ENCODE measurements at places on chromosomes 12 and 14. TPM values are rescaled to one million over a fixed set of nuclear protein-coding genes. Genes with fewer than 3 reads are reported as not detected.

CISTR gene
- total RNA-seq = not detected

GALNT6 gene
- 11.0 TPM for total RNA-seq

CELA1 gene
- not detected for total RNA-seq

SRRM4 gene
- 1.1 TPM for total RNA-seq

GAS2L3 gene
- 15.8 TPM for total RNA-seq

GRCh38 chr12:130715998-130716968 lies at the start of gene RIMBP2:
TSS of gene RIMBP2 (minus strand) at chr12:130716299. CDS start at chr12:130479013, 237,286 bp downstream.
- DNase-seq = peak; percentile 83

DNA sequence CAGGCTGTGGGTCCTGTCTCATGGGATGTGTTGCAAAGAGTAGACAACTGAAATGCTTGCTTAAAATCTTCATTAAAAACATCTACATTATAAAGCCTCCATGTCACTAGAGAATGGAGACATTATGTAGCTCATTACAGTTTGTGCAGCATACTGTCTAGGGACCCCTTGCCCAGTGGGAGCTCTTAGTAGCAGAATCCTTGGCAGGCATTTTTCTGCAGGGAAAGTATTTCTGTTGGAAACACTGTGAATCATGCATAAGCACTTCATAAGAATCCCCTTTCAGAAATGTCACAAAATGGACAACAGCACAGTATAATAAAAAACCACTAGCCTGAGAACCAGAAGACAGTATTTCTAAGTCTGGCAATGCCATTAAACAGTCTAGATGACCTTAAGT lies 174.3 kb downstream of the MGAT4C start:
- no peak for DNase-seq

DNA sequence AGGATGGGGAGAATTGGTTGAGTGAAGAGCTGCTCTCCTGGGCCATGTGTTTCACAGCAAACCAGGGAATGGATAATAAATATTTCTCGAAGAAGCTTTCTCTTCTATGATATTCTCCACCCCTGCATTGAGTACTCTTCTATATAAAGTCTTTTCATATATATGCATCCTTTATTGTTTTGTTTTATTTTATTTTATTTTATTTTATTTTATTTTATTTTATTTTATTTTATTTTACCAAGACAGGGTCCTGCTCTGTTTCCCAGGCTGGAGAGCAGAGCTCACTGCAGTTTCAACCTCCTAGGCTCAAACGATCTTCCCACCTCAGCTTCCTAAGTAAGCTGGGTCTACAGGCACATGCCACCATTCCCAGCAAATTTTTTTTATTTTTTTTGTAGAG lies 85.8 kb downstream of the SCN8A start:
- DNase-seq = no peak

- no peak for DNase-seq
Measured at GRCh38 chr14:53110096-53110495, 43.0 kb downstream of the DDHD1 start.

GRCh38 chr12:123143736-123144461 lies 7.0 kb downstream of the PITPNM2 start:
- no peak for DNase-seq

DNA sequence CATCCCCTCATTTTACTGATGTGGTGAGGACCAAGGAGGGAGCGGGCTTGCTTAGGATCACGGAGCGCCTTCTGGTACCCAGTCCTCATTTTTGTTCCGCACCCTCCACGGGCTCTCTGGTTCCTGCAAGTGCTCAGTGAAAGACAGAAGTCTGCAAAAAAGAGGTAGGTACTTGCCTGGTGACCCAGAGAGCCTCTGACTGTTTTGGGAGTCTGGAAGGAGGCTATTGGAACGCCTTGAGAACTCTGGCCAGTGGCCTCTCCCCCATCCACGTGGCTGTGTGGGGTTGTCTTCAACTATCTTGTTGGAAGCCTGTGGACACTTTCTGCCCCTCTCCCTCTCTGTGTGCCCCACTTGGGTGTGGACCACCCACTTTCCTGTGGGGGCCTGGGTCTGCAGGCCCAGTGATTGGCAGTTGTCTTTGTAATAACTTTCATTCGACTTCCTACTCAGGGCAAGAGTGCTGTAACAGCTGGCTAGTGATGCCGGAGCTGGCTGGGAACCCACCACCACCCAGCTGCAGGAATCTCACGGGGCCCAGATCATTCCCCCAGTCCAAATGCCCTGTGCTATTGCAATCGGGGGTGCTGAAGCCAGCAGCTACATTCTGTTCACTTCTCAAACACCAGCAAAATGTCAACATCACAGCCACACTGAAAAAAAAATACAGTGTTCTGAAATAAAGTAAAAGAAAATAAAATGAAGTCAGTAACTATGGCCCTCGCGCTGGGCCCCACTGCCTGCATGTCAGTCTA lies 122.8 kb downstream of the PRMT8 start:
- no peak for DNase-seq

DNA sequence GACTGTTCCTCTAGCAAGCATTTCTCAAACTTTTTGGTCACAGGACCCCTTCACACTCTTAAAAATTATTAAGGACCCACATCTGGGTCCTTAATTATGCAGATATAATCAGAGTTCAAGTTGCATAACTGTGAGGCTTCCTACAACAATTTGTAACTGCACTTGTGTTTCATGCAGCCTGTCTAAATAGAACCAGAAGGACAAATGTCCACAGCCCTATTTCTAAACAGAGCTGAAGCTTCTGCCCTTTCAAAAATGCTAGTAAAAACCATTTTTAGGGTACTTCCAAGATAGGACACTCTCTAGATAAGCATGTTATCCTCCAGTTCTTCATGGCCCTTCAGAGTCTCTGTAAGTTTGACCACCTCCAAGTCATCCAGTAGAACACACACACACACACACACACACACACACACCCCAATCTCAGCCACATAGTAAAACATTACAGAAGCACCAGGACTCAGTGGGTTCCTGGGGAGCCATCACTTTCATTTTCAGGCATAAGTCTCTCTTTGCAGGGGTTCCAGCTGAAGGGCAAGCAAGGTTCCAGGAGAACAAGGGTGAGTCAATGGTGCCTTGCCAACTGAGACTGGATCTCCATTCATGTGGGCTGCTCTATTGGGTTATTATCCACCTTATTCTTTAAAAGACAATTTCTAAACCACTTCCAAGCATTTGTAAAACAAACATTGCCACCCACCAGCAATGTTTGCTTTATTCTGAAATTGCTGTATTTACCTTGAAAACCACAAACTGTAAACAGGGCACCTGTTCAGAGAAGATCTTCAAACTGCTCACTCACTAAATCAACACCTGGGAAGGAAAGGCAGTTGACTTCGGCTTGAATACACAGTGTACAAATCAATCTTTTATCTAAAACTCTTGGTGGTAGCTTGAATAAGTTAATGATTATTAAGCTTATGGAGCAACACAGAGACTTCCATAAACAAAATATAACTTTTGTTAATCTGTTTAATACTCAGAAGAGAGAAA lies 64.1 kb downstream of the ITPR2 start:
- no peak for DNase-seq

- DNase-seq = no peak
Measured at GRCh38 chr14:50020799-50021198, 95.6 kb downstream of the VCPKMT start.

- no peak for DNase-seq
Measured at GRCh38 chr14:103185051-103186029, 62.1 kb downstream of the TNFAIP2 start.

- no peak for DNase-seq
Measured at GRCh38 chr12:14959916-14960496, 1.4 kb downstream of the ARHGDIB start.

- no peak for DNase-seq
Measured at GRCh38 chr14:84874436-84874835, 655.5 kb upstream of the FLRT2 start.

DNA sequence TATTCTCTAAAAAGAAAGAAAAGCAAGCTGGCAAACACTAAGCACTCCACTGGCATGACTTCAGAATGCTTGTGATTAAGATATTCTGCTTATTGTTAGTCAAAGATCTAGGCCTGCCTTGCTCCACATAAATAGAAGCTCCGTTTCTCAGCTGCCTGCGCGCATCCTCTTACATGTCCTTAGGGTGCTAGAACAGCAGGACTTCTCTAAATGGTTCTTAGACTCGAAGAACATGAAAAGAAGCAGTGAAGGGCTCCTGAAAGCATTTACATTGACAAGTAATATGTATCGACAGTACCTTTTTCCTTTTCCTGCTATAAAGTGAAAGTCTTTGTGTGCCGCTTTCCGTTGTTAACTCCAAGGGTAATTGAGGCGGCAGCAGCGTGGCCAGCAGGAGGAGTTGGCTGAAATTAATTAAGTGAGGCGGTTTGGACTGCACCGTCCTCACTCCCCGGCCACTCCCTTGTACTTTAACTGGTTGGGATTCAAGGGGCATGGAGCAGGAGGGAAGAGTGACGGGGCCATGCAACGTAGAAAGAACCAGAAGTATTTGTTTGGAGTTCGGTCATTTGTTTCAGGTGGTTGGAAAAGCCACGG lies 34.2 kb upstream of the OTX2 start:
- DNase-seq = no peak

DNA sequence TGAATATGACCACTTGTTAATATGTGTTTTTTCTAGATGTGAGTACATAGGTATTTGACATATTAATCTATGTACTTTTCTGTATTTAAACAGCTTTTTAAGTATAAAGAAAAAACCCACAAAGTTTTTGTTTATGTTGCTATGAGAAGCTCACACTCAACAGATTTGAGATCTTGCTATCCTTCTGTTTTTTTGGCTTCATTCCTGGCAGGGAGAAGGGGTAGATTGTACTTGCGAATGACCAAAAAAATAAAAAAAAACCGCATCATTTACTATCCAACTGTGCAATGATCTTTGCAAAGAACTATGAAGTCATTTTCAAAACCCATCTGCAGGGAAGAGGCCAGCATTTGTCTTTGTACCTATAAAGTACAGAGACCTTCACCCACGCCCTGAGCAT lies 28.4 kb upstream of the TBX5 start:
- no peak for DNase-seq

DNA sequence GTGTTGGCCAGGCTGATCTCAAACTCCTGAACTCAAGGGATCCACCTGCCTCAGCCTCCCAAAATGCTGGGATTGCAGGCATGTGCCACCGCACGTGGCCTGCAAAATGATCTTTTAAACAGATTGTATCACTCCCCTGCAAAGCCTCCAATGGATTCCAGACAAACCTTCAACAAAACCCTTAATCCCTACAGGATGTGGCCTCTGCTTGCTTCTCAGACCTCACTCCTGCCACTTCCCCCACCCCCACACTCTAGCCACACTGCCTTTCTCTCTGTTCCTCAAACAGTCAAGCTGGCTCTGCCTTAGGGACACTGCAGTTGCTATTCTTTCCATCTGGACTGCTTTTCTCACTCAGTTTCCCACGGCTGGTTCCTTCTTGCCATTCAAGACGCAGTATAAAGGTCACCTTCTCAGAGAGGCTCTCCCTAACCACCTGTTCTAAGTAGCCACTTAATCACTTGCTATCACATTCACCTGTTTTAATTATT lies 47.3 kb upstream of the TMED10 start:
- DNase-seq = peak; percentile 52

- no peak for DNase-seq
Measured at GRCh38 chr12:61521258-61521657, 738.9 kb upstream of the USP15 start.

GRCh38 chr14:95314609-95315008 lies 5.1 kb downstream of the CLMN start:
- DNase-seq = no peak

DNA sequence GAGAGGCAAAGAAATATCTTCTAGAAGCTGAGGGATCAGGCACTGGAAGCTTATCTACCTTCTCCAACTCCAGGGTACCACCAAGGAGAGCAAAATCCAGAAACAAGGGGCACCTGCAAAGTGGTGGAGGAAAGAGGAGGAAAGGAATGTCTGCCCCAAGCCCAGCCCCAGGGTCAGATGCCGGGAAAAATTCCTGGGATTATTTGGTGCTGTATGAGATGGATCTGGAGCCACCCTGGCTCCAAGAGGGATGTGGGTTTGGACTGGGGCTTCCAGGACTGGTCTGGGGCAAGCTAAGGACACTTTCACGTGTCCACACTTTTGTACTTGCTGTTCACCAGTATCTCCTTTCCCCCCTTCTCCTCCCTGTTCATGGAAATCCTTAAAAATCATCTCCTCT lies 69.8 kb downstream of the DPF3 start:
- DNase-seq = no peak

DNA sequence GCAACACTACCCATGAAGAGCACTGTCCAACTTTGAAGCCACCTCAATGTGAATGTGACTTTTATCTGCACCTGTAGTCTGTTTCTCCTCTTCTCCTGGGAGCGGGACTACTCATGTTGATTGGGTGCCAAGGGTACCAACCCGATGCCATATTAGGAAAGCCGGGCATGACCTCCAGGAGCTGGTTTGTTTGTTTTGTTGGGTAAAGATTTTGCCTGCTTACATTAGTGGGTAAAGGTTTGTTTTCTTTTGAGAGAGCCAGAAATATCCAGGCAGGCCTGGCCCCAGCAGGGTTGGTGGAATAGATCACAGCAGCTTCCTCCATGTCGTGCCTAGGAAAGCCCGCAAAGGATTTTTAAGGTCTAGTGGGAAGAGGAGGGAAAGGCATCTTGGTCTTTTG lies 19.7 kb upstream of the ITPK1 start:
- no peak for DNase-seq

- no peak for DNase-seq
Measured at GRCh38 chr12:68271346-68271745, 17.9 kb upstream of the IL22 start.

GRCh38 chr12:92457458-92458180 lies 245.2 kb upstream of the PLEKHG7 start:
- DNase-seq = no peak

- no peak for DNase-seq
Measured at GRCh38 chr12:92340003-92340402, 194.4 kb upstream of the BTG1 start.

DNA sequence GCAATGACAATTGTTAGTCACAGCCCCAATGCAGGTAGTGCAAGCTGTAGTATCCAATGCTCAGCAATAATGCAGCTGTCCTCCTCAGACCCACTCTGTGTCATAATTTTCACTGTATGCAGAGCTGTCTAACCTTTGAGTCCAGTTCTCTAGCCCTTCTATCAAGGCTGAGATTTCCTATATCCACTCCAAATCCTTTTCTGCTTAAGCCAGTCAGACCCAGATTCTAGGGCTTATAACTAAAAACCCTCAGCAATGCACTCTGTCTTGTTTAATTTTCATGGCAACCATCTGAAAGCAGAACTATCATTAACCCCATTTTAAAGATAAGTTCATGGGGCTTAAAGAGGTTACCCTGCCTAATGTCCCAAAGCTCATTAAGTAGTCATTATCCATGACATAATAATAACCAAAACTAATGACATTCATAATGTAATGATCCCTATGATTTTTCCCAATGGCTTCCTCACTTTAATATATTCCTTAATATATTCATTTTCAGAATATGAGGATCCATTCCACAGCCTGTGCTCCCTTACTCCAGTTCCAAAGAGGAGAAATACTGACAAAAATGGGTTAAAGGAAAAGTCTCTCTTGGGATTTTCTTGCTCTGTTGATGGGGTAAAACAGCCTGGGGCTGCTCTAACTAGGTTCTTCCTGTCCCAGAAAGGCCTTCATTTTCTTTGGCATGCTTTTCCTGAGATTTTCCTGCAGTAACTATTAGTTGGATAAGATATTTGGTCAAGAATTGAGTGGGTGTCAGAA lies 29.5 kb downstream of the TXNDC16 start:
- no peak for DNase-seq
